Activated naive CD4-positive, alpha-beta T cell (primary cell): ENCODE measurements at places on chromosomes 2 and 18.
A peak's percentile ranks its signal among the peaks of the same experiment; 100 is the strongest.

GRCh38 chr2:241950413-241951315, 81.1 kb downstream of the RTP5 start:
- DNase-seq = peak; percentile 20

DNA sequence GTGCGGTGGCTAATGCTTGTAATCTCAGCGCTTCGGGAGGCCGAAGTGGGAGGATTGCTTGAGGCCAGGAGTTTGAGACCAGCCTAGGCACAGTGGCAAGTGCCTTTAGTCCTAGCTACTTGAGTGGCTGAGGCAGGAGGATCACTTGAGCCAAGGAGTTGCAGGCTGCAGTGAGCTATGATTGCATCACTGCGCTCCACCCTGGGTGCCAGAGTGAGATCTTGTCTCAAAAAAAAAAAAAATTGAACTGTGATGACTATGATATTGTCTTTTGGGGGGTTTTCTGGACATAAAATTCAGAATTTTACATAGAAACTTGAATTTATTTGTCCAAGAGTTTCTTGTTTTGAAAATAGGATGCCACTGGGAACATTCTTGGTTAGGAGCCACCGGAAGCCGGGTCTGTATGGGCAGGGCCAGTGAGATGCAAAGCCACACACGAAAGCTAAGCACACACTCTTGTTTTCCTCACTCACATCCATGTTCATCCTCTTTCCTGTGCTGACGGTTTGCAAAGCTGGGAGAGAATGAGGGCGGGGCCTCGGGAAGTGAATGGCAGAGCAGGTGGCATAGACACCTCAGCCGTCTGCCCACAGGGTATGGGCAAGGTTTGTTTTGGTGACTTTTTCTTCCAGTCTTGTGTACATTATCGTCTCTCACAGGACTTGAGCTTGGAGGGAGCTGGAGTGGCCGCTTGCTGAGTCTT, 12.6 kb downstream of the AGAP1 start:
- no peak for DNase-seq

DNA sequence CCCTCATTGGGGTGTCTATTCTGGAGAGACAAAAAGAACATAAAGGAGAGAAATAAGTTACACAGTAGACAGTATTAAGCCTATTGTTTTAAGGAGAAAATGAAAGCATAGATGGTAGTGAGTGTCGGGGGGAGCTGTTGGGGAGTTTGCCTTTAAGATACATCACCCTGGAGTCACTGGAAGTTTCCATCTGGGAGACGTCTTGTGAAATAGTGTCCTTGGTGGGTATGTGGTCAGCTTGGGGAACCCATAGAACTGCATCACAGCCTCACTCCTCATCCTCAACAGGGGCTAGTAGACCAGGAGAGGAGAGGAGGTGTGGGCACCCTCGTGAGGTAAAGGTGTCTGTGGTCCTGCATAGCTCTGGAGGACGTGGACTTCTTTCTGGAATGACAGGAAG, 60.6 kb downstream of the RNF144A start:
- DNase-seq = no peak

GRCh38 chr2:238271061-238271554, 17.3 kb downstream of the PER2 start:
- DNase-seq = no peak

GRCh38 chr2:168641636-168642035, 160.8 kb upstream of the NOSTRIN start:
- no peak for DNase-seq

- no peak for DNase-seq
Measured at GRCh38 chr2:25233916-25234605, 65.7 kb upstream of the POMC start.

GRCh38 chr2:167048829-167049228, 160.5 kb downstream of the XIRP2 start:
- DNase-seq = no peak

- no peak for DNase-seq
Measured at GRCh38 chr18:35835833-35836232, 136.6 kb upstream of the RMP24 start.

DNA sequence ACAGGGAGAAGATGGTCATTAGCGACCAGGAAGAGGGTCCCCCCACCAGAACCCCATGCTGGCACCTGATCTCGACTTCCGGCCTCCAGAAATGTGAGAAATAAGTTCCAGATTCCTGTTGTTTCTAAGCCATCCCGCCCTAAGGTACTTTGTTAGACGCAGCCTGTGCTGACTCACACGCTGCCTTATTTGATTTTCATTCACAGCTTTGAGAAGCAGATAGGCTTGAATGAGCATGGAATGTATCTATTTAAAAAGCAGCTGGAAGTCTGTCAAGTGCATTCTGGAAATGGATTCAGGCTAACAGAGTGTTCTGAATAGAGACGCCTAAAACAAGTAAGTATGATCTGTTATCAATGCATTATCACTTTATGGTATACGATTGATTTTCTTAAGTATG, 8.3 kb upstream of the IL1R2 start:
- DNase-seq = no peak

DNA sequence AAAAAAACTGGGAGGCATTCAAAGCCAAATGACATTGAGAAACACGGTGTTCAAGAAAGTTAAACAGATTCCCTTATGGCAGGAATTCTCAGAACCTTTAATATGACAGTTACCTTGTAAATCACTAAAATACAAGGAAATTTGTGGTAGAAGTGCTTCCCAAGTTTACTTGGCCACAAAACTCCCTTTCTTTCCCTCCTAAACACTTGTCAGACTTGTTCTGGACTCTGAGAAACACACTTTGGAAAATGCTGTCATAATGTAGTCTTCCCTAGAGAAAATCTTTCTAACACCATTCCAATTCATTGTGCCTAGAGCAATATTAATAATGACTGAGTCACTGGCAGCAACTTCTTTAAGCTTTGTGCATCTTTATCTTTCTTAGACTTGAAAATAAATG, 140.4 kb downstream of the ANKRD44 start:
- DNase-seq = no peak

GRCh38 chr2:86416146-86416545, 25.0 kb upstream of the KDM3A start:
- DNase-seq = no peak

DNA sequence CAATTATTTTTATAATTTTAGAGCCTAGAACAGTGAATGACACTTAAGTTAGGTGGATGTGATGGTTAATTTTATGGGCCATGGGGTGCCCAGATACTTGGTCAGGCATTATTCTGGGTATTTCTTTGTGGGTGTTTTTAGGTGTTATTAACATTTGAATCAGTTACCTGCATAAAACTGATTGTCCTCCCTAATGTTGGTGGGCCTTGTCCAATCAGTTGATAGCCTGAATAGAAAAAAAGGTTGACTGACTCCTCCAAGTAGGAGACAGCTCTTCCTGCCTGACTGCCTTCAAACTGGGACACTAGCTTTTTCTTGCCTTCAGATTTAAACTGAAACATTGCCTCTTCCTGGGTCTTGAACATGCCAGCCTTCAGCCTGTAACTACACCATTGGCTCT, 312.9 kb upstream of the FIGN start:
- DNase-seq = no peak

GRCh38 chr18:67854340-67854739, 337.8 kb upstream of the DSEL start:
- DNase-seq = no peak
